ENCODE measurements at places on chromosomes 6 and 20.
A peak's percentile ranks its signal among the peaks of the same experiment; 100 is the strongest.

DNA sequence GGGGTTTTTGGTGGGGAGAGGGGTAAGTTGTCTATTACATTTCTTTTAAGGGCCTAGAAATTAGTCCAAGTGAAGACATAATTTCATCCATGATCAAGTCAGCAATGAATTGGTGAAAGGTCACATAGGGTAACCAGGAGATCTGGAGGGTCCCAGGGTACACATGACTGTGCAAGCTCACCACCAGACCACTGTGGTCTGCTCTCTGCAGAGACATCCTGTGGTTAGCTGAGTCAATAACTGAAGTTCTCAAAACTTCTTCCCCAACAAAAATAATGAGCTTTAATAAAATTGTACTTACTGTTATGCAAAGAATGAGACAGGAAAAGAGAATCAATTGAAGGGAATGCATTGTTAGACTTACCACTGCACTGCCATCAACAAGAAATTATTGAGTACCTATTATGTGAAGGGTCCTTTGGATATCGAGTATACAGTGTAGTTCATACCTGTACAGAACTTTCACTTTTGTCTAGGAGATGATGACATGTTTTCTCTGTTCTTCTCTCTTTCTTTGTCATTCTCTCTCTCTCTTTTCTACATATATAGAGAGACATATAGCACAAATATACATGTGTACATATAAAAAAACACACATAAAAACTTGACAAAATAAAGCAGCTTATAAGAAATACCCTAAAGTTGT, 209.8 kb downstream of the GJA1 start:
- DNase-seq, result no peak

GRCh38 chr20:415820-416322, 7.8 kb downstream of the RBCK1 start:
- DNase-seq, result no peak

DNA sequence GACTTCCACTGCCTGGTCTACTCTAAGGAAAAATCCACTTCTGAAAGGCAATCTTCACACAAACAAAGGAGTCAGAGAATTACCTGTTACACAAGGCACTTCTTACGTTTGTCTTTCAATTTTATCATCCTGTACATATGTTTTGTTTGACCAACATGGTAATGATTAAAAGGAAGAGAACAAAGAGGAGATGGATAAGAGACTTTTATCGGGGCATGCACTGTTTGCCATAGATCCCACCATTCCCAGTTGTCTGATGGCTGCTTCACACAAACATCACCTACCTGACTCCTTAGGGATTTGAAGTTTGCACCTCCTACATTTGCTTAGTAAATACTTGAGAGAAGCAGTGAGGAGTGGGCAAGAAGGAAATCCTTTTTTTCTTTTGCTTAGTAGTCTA, 87.1 kb downstream of the BFSP1 start:
- DNase-seq, result no peak

- DNase-seq, result no peak
These were observed 476.0 kb downstream of the KHDRBS2 start for GRCh38 chr6:61810047-61810446.

GRCh38 chr20:46520976-46521579, 7.7 kb upstream of the ZNF334 start:
- peak; percentile 38 for DNase-seq

DNA sequence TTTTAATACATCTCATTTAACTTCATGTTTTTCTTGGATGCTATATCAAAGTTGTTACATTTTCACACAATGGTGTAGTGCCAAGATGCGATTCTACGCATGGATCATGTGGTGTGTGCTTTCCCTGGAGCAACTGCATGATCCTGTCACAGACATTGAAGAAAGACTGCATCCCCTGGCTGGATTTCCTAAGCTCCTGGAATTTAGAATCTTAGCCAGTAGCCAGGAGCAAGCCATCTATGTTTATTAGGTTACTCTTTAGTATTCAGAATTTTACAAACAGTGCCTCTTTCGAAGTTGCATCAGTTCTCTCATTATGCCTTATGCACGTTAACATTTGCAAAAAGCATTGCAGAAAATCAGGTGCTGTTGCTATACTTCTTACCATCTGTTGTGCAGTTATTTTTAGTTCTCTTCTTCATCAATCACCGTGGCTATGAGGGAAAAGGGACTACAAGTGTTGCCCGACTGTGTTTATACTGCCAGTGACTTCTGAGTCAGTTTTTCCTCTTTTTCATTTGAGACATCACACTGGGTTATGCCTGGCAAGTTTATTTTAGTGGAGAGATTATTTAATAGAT, 584.2 kb downstream of the BCKDHB start:
- DNase-seq, result no peak

DNA sequence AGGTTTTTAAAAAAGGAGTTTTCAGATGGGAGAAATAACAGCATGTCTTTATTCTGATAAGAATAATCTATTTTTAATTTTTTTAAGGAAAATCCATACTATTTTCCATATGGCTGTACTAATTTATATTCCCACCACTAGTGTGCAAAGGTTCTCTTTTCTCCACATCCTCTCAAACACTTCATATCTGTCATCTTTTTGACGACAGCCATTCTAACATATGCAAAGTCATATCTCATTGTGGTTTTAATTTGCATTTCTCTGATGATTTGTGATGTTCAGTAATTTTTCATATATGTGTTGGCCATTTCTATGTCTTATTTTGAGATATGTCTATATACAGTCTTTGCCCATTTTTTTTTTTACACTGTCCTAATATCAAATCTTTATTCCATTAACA, 280.6 kb upstream of the RUNX2 start:
- no peak for DNase-seq

- DNase-seq, result no peak
These were observed 47.4 kb upstream of the HS3ST5 start for GRCh38 chr6:114390176-114390575.

DNA sequence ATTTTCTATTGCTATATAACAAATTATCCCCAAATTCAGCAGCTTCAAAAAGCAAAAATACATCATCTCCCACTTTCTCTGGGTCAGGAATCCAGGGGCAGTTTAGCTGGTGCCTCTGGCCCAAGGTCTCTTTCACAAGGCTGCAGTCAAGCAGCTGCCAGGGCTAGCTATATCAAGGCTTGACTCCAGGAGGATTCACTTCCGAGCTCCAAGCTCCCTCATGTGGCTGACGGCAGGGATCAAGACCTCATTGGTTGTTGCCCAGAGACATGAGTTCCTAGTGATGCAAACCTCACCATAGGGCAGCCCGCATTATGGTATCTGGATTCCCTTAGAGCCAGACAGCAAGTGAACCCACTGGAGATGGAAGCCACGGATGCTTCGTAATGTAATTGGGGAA, 1.3 kb upstream of the VNN1 start:
- peak; percentile 47 for DNase-seq

- DNase-seq, result no peak
These were observed 81.1 kb downstream of the STMND1 start for GRCh38 chr6:17182961-17183360.

GRCh38 chr6:29982097-29982496, 39.8 kb downstream of the HLA-A start:
- DNase-seq, result no peak

- no peak for DNase-seq
These were observed 5.4 kb upstream of the GCM1 start for GRCh38 chr6:53154071-53154470.

GRCh38 chr6:69279805-69280204, 517.0 kb downstream of the LMBRD1 start:
- no peak for DNase-seq

DNA sequence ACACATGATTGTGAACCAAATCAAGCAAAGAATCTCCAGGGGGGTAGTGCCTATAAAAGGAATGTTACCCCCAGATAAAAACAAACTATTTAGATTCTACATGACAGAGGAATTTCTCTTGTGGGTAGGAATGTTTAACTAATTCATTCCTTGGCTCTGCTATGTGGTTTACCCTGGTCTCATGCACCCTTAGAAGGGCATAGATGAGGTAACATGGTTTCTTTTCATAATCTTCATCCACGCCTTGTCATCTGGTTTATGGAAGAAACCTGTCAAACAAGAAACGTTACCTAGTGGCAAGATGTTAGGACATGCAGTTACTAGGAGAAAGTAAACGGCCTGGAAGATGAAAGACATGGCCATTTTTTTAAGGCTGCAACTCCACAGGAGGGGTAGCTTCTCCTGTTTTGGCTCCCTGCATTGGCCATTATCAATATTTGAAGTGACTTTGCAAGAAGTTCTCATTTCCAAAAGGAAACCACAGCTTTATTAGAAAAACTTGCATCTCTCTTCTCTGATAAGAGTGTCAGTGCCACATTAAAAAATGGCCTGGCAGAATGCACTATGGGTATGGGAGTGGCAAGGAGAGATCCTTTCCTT, 45.5 kb downstream of the STX11 start:
- DNase-seq, result no peak

- peak; percentile 18 for DNase-seq
These were observed 61.3 kb downstream of the BMP6 start for GRCh38 chr6:7787137-7787608.

- DNase-seq, result no peak
These were observed 25.9 kb upstream of the CRISP1 start for GRCh38 chr6:49892280-49892679.

GRCh38 chr6:47195011-47195650, 114.6 kb downstream of the TNFRSF21 start:
- no peak for DNase-seq

DNA sequence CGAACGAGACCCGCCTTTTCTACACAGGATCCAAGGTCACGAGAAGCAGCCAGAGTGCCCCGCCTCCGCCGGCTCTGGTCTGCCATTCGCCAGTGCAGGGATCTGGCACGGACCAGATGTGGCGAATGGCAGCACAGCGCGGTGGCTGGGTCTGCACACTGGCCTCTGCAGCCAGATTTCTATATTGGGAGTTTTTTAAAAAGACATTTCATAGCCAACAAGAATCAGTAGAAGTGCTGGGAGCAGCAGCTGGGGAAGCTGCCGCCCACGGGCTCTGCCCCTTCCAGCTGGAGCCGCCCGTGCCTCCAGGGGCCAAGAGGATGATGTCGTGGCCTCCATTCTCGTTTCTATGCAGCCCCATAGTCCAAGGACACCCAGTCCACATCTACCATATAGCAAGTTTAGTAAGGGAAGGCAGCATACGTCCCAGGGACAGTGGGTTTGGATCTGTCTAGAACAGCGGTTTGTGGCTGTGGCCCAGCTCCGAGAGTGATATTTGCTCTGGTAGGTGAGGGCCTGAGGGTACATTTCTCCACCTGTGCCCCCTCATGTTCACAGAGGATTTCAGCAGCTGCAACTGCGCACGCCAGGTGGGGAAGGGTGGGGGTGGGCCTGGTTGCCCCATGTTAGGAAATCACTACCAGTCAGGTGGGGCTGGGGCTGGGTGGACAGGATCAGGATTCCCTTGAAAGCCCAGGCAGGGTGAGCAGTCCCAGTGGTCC, 333.7 kb downstream of the ZFAND3 start:
- no peak for DNase-seq

DNA sequence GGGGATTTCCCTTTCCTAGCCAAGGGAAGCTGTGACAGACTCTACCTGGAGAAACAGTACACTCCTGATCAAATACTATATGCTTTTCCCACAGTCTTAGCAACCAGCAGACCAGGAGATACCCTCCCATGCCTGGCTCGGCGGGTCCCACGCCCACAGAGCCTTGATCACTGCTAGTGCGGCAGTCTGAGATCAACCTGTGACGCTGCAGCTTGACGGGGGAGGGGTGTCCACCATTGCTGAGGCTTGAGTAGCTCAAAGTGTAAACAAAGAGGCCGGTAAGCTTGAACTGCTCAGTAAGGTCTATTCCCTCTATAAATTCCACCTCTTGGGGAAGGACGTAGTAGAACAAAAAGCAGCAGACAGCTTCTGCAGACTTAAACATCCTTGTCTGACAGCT, 63.2 kb downstream of the WASF1 start:
- no peak for DNase-seq

DNA sequence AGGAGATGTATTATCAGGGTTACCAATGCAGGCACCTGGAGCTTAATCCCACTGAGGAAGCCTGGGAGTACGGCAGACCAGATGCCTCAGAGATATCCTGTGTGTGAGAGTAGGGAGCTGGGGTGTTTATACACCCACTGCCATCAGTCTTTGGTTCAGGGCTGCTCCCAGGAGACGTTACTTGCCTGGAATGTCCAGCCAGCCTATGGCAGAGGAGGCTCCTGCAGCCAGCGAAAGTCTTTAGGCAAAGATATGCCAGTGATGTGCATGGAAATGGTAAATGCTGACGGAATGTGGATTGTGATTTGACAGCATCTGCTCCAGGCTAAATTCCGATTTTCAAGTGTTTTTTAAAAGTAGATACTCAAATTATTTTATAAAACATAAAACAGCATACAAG, 282.0 kb downstream of the BTBD3 start:
- no peak for DNase-seq

- no peak for DNase-seq
These were observed 285.8 kb upstream of the SULF2 start for GRCh38 chr20:48070991-48071652.

- no peak for DNase-seq
These were observed 482.3 kb upstream of the SOX4 start for GRCh38 chr6:21111093-21111725.
